ENCODE measurements at places on chromosomes 7 and 10.
A peak's percentile ranks its signal among the peaks of the same experiment; 100 is the strongest.

DNA sequence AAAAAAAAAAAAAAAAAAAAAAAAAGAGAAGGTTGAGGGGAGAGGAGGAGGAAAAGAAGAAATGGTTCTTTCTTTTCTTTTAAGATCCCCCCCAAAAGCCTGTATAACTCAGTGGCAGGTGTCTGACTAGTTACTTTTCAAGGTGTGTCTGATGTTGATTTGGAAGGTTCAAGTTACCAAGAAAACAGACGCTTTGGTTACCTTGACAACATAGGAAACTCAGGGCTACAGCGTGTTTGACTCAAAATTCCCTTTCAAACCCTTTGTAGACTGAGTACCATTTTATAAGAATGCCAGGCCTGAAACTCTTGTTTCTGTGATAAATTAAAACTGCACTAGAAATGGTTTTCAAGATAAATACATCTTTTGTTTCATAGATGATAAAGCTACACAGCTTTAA is 286.8 kb downstream of the SKIDA1 start:
- no peak for DNase-seq

GRCh38 chr10:101270763-101271162 is 41.5 kb upstream of the LBX1 start:
- no peak for DNase-seq

DNA sequence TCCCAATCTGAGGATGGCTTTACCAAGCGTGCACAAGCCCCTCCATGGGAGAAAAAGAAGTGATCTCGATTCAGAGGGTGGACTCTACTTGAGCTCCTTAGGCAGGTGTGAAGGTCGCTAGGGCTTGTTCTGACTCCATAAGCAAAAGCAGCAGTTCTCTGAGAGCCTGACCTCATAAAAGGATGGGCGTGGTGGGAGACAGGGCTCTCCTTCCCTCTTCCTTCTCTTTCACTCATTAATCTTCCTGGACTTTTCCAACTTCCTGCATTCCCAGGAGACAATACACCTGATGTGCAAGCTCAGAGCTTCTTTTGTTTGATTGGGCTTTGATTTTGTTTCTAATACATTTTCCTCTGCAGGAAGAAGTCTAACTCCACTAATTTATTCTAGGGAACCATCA is 22.3 kb upstream of the TMEM72 start:
- DNase-seq, result no peak

DNA sequence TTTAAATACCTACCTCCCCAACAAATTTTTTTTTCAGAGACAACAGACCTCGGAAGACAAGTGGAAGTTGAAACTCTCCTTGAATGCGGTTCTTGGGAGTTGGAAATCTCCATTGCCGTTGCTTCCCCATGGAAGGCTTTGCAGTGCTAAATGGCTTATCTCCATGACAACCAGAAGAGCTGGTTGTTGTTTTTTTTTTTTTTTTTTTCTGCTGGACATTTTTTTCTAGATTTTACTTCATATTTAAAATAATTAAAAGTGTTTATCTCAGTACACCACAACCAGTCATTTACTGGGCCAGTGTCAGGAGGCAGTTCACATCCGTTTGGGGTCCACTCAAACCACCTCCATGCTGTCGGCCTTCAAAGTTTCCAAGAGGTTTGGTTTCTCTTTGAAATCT is 348.5 kb upstream of the PRKCQ start:
- no peak for DNase-seq

GRCh38 chr10:108307925-108308312 is 1143.4 kb upstream of the SORCS1 start:
- no peak for DNase-seq

GRCh38 chr10:62554632-62555199 is 180.5 kb downstream of the ZNF365 start:
- DNase-seq, result peak; percentile 4

DNA sequence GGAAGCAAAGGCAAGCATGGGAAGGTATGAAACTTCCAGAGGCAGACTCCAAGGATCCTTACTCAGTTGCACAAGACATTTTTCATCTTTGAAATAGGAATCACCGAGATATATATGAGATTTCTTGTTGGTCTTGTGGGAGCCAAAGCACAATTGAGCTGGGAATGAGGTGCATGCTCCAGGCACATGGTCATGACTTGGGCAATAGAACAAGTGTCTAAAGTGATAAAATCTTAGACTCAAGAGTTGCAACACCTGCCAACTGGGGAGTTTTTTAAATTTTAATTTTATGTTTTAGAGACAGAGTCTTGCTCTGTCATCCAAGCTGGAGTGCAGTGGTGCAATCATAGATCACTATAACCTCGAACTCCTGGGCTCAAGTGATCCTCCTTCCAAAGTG is 169.5 kb upstream of the ADCY1 start:
- no peak for DNase-seq

DNA sequence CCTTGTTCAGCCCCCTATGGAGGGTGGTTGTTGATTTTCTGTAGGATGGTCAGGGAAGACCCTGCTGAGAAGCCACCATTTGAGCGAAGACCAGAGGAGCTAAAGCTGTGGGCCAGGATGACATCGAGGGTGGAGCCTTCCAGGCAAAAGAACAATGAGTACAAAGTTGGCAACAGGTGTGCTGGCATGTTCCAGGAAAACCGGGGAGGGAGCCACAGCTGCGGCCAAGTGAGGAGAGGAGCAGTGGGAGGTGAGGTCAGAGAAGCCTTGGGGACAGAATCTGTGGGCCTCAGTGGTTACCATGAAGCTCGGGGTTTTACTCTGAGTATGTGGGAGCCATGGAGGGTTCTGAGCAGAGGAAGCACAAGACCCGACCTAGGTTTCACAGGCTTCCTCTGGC is 75.6 kb upstream of the ZNF479 start:
- DNase-seq, result no peak

Measured in activated gamma-delta T cell treated with Interleukin-2 at 50 U/mL for 16 hours (primary cell).